ENCODE measurements at places on chromosomes 5 and 9. TPM values are rescaled to one million over a fixed set of nuclear protein-coding genes. Genes with fewer than 3 reads are reported as not detected.

DNA sequence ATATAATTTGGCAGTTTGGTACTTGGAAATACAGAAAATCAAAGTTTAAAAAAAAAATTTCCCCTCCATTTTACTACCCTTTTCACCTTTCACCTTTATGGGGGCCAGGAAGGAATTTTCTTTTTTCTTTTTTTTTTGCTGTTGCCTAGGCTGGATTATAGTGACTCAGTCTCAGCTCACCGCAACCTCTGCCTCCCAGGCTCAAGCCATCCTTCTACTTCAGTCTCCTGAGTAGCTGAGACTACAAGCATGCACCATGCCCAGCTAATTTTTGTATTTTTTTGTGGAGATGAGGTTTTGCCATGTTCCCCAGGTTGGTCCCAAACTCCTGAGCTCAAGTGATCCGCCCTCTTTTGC, 9.1 kb downstream of the CHMP5 start:
- H3K36me3 ChIP-seq: peaks cover 49% of the 10 kb centered on the region
- no peak for DNase-seq
- H3K4me3 ChIP-seq: no peak overlapping the region
- no peaks in the 10 kb centered on the region for H3K27me3 ChIP-seq
- H3K4me1 ChIP-seq: peaks cover 23% of the 10 kb centered on the region

GRCh38 chr5:142408981-142409481, 84.2 kb upstream of the SPRY4 start:
- H3K4me1 ChIP-seq: no peaks in the 10 kb centered on the region
- no peaks in the 10 kb centered on the region for H3K36me3 ChIP-seq
- no peaks in the 10 kb centered on the region for H3K27me3 ChIP-seq
- no peak for DNase-seq
- no peak overlapping the region for H3K27ac ChIP-seq

DNA sequence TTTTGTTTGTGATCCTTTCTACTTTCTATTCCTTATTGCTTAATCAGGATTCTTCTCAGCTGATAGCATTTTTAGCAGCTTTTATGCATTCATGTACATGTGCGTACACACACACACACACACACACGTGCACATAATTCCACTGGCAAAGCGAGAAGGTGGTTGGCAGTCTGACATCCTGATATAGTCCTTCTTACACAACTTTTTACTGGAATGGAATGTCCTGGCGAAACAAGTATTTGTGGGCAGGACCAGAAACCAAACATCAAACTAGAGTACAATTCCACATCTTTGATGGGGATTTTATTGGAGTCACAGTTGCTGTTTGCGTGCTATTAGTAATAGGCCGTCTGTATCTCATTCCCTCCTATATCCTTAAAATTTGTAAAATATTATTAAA, 356.5 kb downstream of the CCDC171 start:
- no peak overlapping the region for H3K4me3 ChIP-seq
- no peaks in the 10 kb centered on the region for H3K36me3 ChIP-seq
- no peaks in the 10 kb centered on the region for H3K4me1 ChIP-seq
- H3K27me3 ChIP-seq: no peaks in the 10 kb centered on the region
- H3K27ac ChIP-seq: no peak overlapping the region

- H3K4me1 ChIP-seq: peaks cover 38% of the 10 kb centered on the region
- peaks cover 6% of the 10 kb centered on the region for H3K27me3 ChIP-seq
- peak overlapping the region; percentile 81 for H3K27ac ChIP-seq
- H3K36me3 ChIP-seq: peaks cover 4% of the 10 kb centered on the region
Measured at GRCh38 chr9:134396825-134397224, 70.6 kb downstream of the RXRA start.

DNA sequence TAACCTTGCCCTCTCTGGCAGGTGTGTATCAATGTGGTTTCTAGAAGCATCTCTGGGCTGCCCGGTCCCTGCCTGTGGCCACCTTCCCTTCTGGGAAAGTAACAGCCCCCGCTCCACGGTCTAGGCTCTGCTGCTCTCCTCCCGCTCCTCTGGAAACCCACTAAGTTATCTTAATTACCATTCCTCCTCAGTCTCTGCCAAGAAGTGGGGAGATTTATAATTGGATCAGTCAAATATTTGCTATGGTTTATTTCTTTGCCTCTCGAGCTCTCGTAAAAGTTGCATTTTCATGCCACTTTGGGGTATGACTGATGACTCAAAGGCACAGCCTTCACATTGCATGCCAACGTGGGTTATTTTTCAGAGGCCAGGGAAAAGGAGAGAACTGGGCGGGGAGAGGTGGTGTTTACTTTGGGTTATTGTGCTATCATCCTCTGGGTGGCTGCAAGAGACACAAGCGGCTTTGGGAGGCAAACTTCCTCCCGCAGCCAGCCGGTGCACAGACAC, 205.3 kb upstream of the WWC1 start:
- no peak for DNase-seq
- no peak overlapping the region for H3K27ac ChIP-seq
- no peaks in the 10 kb centered on the region for H3K36me3 ChIP-seq
- no peaks in the 10 kb centered on the region for H3K4me1 ChIP-seq
- H3K27me3 ChIP-seq: no peaks in the 10 kb centered on the region

DNA sequence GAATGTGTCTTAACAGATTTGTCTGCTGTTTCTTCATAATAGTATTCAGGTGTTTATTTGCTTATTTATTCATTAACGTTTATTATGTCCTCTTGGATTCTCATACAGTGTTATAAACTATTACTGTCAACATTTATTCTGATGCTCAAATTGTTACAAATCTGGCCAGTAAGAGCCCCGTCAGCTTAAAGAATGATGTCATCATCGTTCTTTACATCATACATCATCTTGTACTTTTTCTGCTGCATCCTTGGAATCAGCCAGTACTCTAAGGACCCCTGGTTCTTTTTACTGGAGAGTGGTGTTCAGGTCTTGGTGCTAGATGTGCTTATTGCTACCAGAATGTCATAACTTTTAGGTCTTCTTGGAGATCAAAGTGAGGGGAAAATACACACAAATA, 86.6 kb downstream of the SH3GL2 start:
- H3K27ac ChIP-seq: no peak overlapping the region
- H3K4me1 ChIP-seq: no peaks in the 10 kb centered on the region
- H3K27me3 ChIP-seq: no peaks in the 10 kb centered on the region
- H3K4me3 ChIP-seq: no peak overlapping the region
- no peak for DNase-seq
- H3K36me3 ChIP-seq: no peaks in the 10 kb centered on the region

GRCh38 chr9:99030092-99030511, 74.8 kb upstream of the TGFBR1 start:
- peaks cover 2% of the 10 kb centered on the region for H3K27me3 ChIP-seq
- no peak overlapping the region for H3K4me3 ChIP-seq

- no peaks in the 10 kb centered on the region for H3K36me3 ChIP-seq
- no peak overlapping the region for H3K27ac ChIP-seq
- no peaks in the 10 kb centered on the region for H3K4me1 ChIP-seq
Measured at GRCh38 chr5:40904205-40904993, 4.9 kb upstream of the C7 start.

DNA sequence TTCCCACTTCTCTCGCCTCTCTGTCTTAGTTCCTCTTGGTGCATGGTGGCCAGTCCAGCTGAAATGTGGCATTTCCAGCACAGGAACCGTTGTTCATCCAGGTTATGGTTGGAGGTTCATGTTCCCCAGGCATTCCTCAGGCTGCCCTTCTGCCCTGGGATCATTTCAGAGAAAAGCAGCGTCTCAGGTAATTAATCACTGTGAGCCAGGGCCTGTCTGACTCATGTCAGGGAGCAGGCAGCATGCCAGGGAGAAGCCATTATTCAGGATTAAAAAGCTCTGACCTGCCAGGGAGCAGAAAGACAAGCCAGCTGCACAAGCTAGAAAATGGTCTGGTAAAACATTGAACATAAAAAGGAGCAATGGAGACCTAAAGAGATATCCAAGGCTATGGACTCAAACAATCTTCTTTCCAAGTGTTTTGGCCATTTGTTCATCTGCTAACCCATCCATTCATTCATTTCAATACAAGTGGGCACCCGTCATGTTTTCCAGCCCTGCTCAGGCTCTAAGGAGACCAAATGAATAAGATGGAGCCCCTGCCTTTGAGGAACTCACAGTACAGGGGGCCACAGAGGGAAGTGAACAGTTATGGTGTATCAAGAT, 241.4 kb downstream of the DRD1 start:
- no peak overlapping the region for H3K27ac ChIP-seq
- H3K4me3 ChIP-seq: no peak overlapping the region
- no peak for DNase-seq

GRCh38 chr9:124254261-124254682, 3.5 kb upstream of the NEK6 start:
- no peak for DNase-seq
- peaks cover 32% of the 10 kb centered on the region for H3K4me1 ChIP-seq
- H3K4me3 ChIP-seq: peak overlapping the region; percentile 22
- H3K36me3 ChIP-seq: peaks cover 3% of the 10 kb centered on the region
- H3K27ac ChIP-seq: no peak overlapping the region
- H3K27me3 ChIP-seq: peaks cover 26% of the 10 kb centered on the region

DNA sequence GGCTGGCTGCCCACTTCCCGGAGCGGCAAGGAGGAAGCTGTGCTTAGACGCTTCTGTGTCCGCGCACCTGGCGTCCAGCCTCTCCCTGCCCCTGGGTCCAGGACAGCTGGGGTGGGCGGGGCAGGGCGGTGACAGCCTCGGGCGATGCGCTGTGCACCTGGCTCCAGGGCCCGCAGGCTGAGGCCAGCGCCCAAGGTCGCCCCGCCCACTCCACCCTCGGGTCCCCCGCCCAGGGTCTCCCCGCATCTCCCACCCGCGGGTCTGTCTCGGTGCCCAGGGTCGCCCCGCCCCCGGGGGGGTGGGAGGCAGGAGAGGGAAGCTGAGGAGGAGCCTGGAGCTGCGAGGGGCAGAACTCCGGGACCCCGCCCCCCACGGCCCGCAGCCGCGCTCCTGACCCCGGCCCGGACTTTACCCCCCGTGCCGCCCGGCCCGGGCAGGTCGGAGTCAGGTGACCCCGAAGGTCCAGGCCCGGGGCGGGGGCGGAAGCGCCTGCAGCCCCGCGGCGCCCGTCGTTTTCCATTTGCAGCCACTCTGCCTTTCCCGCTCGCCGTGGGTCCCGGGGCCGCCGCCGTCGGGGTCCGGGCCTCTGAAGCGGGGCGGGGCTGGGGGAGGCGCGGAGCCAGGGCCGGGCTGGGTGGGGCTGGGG, at the start of gene ENTPD8:
Gene ENTPD8, minus strand, starts transcription at position 69 of the 646 bp plus-strand sequence. CDS start 3,072 bp downstream, outside the sequence.
- H3K4me3 ChIP-seq: peak within 1 kb of the TSS; percentile 56
- peak; percentile 42 for DNase-seq
- peaks cover 27% of the 10 kb centered on the region for H3K27me3 ChIP-seq
- H3K4me1 ChIP-seq: peaks cover 8% of the 10 kb centered on the region
- H3K36me3 ChIP-seq: no peaks in the 10 kb centered on the region

- no peak for DNase-seq
- no peaks in the 10 kb centered on the region for H3K36me3 ChIP-seq
- H3K4me3 ChIP-seq: no peak overlapping the region
- no peak overlapping the region for H3K27ac ChIP-seq
- no peaks in the 10 kb centered on the region for H3K4me1 ChIP-seq
- peaks cover 57% of the 10 kb centered on the region for H3K27me3 ChIP-seq
Measured at GRCh38 chr5:138705007-138705406, 48.2 kb upstream of the CTNNA1 start.

DNA sequence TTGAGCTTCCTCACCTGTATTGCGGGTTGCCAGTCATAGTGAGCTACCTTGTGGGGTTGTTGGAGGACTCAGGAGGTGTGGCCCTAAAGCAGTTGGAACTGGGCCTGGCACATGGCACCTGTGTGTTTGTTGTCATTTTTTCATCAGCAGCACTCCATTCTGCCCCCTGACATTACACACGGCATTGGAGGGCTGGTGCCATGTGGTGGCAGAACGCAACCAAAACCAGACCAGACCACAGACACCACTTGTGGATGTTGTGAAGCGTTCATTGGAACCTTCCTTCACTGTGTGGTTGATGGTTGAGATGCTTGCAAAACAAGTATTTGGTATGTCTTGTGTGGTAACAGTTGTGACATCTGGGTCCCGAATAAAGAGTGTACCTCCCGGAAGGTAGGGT, 113.2 kb upstream of the ERCC6L2 start:
- DNase-seq: no peak
- peaks cover 13% of the 10 kb centered on the region for H3K27me3 ChIP-seq
- peaks cover 6% of the 10 kb centered on the region for H3K4me1 ChIP-seq
- H3K4me3 ChIP-seq: no peak overlapping the region
- H3K27ac ChIP-seq: peak overlapping the region; percentile 68

DNA sequence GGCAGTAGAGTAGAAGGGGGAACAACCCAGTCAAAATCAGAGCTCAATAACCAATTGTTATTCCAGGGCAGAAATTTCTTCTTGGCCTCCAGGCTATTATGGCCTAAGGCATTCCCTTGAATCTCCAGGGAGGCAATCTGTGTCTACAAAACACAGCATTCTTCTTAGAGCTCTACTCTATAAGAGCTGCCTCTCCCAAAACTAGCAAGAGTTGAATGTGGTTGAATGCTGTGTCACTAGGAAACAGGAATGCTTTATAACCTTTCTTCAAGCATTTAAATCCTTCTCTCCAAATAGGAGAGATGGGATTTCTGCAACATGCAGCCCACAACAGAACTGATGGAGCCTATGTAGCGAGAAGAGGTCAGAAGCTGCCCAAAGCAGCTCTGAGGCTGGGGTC, 97.1 kb upstream of the APC start:
- peaks cover 2% of the 10 kb centered on the region for H3K27me3 ChIP-seq
- H3K4me1 ChIP-seq: no peaks in the 10 kb centered on the region
- no peaks in the 10 kb centered on the region for H3K36me3 ChIP-seq
- no peak overlapping the region for H3K4me3 ChIP-seq
- DNase-seq: no peak
- no peak overlapping the region for H3K27ac ChIP-seq

DNA sequence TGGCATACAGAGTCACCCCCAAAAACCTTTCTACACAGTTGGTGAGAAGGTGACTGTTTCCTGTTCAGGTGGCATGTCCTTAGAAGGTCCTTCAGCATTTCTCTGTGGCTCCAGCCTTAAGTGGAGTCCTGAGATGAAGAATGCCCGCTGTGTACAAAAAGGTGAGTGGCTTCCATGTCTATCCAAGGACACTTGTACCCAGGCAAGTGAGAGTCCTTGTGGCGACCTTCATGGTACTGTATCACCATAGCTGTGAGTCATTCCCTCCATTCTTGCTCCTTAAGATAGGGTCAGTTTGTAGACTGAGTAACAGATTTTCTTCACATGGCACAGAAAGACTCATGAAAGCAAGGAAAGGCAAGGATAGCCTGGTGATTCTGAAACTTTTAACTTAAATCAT, 63.1 kb downstream of the C7 start:
- H3K27me3 ChIP-seq: peaks cover 2% of the 10 kb centered on the region
- no peak for DNase-seq
- no peak overlapping the region for H3K27ac ChIP-seq
- no peaks in the 10 kb centered on the region for H3K36me3 ChIP-seq
- no peak overlapping the region for H3K4me3 ChIP-seq

FCN1 gene
- total RNA-seq: 2.3 TPM

GFRA3 gene
- not detected for total RNA-seq

CHSY3 gene
- total RNA-seq: not detected

SH3PXD2B gene
- total RNA-seq: 0.42 TPM

AMBP gene
- total RNA-seq: not detected

IFNB1 gene
- 0.37 TPM for total RNA-seq

OR1J2 gene
- not detected for total RNA-seq
